Fibroblast of skin of abdomen (primary cell): ENCODE measurements at places on chromosomes 2 and 18.

DNA sequence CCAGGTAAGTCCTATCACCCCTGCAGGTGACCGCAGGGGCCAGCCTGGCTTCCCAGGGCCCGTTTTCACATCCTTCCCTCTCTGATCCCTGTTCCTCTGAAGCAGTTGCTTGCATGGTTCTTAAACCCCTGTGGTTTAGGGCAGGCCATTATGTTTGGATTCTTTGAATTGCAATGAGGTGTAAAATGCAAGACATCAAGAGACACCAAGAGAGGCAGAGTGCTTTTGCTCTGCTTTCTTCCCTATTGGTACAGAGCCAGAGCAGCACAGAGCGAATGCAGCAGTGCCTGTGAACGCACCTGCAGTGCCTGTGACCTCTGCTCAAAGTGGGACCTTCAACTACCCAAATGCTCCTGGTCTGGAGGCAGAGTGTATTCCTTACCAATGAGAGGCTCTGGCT is 7.6 kb downstream of the RFX8 start:
- DNase-seq: peak; percentile 51

DNA sequence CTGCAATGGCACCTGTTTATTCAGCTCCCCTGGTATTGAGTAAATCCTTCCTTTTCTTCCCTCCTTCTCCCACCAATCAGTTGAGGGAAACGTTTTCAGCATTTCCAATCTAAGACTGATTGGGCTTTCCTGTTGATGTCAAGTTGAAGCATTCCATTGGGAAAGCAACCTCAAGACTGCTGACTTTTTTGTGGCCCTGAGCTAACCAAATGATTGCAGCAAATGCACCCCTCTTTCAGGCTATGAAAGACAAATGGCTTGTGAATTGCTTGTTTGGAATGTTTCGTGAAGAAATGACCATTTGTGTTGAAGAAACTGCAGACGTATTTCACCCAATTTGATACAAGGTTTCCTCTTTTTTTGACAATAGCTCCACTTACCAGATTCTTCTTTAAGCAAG is 303.5 kb downstream of the EPHA4 start:
- peak; percentile 16 for DNase-seq

GRCh38 chr2:238847841-238848690 is at the start of gene TWIST2:
Gene TWIST2 (plus strand): TSS chr2:238848085. CDS start chr2:238848216, 131 bp downstream.
- peak; percentile 97 for DNase-seq

- DNase-seq: no peak
Observed at GRCh38 chr18:23237524-23238151, 102.4 kb downstream of the CABLES1 start.
